Ascending aorta (tissue), 2 donors: ENCODE measurements at places on chromosomes 11 and 22. TPM values are rescaled to one million over a fixed set of nuclear protein-coding genes. Genes with fewer than 3 reads are reported as not detected.

- DNase-seq, result no peak
These were observed 44.5 kb downstream of the SMCO4 start for GRCh38 chr11:93498641-93499040.

DNA sequence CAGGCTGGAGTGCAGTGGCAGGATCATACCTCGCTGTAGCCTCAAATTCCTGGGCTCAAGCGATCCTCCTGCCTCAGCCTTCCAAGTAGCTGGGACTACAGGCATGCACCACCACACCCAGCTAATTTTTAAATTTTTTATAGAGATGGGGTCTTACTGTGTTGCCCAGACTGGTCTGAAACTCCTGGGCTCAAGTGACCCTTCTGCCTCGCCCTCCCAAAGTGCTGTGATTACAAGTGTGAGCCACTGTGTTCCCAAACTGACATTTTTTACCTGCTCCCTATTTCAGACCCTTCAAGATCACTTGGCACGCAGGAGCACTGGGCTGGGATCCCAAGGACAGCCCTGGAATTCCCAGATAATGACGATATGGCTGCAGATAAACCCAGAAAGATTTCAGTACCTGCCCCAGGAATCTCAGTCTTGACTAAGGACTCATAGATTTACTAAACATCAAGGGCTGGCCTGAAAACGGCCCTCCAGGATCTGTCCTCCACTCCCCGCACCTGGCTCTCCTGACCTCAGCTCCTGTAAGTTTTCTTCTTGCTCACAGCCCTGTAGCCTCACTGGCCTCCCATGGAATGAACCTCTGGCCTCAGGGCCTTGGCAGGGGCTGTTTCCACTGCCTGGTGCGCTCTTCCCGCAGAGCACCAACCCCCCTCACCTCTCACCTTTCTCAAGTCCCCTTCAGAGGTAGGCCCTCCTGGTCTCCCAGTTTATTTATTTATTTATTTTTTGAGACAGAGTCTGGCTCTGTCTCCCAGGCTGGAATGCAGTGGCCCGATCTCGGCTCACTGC, 3.6 kb upstream of the CSNK1E start:
- no peak for DNase-seq

Gene RGL4
- not detected for total RNA-seq

DNA sequence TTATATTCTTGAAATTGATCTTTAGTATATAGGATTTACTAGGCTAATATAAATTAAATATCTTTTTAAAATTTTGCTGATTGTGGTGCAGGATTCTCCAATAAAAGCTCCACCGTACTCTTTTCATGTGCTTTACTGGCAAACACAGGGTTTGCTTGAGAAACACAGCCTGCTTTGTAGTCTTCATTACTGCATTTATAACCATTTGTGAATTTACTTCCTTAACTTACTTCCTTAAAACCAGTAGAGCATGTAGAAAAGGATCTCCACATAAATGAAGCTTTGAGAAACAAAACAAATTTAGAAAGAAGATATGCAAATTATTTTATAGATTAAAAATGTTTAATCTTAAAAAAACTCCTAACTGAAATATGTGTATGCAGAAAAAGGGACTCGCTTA, 28.8 kb downstream of the SWAP70 start:
- no peak for DNase-seq

DNA sequence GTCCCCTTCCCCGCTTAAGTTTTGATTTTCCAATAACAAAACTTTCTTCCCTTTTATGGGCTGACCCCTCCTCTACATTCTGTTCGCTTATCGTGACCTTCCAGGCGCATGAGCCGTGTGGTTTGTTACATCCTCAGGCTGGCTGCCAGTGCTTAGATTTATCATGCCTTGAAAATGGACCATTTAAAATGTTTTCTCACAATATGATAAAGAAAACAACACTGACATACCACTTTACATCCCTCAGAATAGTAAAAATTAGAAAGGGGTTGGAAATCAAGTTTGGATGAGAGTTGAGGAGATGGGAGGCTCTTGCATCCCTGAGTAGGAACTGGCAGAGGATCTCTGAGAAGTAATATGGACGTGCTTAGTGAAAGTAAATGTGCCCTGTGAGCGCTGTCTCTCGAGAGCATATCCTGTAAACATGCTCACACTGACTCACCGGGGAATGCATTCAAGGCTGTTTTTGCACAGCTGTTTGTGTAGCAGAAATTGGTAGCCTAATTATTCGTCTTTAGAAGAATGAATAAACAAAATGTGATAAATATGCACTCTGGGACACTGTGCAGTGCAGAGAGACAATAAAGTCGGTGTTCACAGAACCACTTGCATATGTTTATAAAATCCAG, 17.1 kb upstream of the TOLLIP start:
- DNase-seq, result no peak

DNA sequence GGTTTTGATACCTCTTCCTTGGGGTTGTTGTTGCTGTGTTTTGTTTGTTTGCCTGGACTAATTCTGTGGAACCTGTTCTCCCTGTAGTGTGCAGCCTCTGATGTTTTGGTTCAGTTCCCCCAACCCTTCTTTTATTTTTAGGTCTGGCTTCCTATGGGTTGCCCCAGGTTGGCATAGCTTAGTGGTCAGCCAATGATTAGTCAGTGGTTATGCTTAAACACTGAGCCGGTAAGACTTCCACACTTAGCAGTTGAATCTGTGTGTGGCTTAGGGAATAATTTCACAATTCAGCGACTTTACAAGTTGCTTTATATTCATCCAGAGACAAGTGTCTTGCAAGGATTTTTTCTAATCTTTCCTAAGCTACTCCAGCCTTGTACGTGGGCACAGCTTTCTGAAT, 78.6 kb upstream of the CLPB start:
- DNase-seq, result no peak

Gene NFAM1
- total RNA-seq, result 1.5 TPM

DNA sequence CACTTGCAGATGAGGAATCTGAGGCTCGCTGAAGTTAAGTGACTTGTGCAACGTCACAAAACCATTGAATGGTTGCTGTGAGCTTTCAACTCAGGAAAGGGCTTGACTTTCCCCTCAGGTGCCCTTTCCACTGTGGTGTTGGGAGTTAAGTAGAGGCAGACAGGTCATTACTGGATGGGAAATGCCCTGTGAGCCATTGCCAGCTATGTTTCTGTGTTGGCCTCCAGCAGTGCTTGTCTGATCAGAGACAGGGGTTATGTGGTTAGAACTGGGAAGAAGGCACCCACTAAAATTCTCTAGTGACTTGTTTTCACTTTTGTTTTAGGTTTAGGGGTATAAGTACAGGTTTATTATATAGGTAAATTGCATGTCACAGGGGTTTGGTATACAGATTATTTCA, 96.6 kb downstream of the FDX1 start:
- no peak for DNase-seq

Gene OR10A2
- not detected for total RNA-seq

DNA sequence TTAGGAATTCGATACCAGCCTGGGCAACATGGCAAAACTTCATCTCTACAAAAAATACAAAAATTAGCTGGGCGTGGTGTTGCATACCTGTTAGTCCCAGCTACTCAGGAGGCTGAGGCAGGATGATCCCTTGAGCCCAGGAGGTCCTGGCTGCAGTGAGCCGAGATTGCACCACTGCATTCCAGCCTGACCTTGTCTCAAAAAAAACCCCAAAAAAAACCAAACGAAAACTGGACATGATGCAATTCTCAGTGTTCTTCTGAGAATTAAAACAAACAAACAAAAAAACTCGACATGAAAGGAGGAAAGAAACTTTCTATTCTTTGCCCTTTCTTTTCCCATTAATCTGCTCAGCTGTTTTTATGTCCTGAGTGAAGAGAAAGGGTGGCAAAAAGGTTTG, 7.4 kb downstream of the MED17 start:
- no peak for DNase-seq

- no peak for DNase-seq
These were observed 1.1 kb upstream of the VPS37C start for GRCh38 chr11:61162092-61162941.

DNA sequence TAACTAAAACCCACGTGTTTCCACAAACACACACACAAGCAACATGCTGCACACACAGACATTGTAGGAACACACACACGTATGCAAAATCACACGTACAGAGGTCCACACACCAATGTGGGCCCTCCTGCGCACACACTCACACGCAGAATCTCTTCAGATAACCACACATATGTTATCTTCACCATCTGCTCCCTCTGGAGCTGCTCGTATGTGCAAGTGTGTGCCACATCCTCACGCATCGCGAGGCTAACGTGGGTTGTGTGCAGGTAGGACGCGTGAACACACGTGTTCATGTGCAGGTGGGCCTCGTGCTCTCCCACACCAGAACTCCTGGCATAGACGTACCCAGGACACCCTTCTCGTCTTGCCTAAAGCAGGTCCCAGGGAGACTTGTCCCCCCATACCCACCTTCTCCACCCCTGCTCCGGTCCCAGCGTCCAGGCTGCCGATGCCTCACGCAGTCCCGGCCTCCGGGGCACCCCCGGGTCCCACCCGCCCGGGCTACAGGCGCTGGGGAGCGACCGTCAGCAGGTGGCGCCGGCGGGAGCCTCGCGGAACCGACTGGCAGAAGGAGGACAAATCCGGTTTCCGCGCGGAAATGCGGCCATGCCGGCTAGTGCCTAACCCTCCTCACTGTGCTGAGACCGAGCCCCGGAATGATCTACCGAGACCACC, 10.3 kb upstream of the IGSF9B start:
- no peak for DNase-seq

GRCh38 chr11:43116071-43116470, 195.7 kb upstream of the API5 start:
- DNase-seq, result no peak

Gene CCDC81
- total RNA-seq, result 36.5 TPM

- no peak for DNase-seq
These were observed 42.1 kb downstream of the RIC3 start for GRCh38 chr11:8126649-8127289.

DNA sequence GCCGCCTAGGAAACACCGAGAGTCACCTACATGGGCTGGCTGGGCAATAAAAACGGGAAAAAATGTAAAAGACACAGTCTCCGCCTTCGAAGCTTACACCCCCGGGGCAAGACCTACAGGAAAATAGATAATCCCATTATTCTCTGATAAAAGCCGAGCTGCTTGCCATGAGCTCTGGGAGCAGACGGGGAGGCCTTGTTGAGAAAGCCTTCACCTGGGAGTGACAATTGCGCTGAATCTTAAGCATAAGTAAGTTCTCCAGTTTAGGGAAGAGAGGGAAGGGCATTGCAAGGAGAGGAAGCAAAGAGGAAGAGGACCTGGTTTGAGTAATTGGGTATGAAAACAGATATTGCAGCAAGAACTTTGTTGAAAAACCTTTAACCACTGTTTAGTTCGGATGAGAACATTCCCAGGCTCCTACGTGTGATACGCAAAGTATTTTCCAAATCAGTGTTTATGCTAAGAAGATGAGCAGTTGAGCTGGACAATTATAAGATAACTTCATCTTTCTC, 813 bp upstream of the BTBD10 start:
- DNase-seq, result no peak

- no peak for DNase-seq
These were observed 59.8 kb downstream of the NAV2 start for GRCh38 chr11:19772480-19772879.

GRCh38 chr22:23268877-23269276, 88.6 kb downstream of the BCR start:
- DNase-seq, result no peak

- no peak for DNase-seq
These were observed 5.3 kb upstream of the KLHDC7B start for GRCh38 chr22:50540381-50540780.

- DNase-seq, result no peak
These were observed 525.6 kb downstream of the BRD1 start for GRCh38 chr22:49302150-49302460.

DNA sequence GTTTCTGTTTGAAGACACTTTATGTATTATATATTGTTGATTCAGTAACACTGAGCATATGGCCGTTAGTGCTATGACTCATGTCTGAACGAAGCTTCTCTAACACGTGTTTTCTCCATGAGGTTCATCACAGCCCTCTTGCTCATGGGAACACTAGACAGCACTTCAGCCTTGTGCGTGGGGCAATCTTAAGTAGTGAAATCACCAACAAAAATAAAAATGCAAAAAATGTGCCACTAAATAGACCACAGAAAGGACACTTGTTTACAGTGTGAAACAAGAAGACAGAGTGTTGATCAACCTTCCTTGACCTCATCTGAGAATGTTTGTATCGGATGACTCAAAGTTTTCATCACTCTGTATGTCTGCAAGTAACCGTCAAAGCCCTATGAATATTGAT, 94.5 kb downstream of the FDX1 start:
- DNase-seq, result no peak

GRCh38 chr11:93220078-93220477, 22.3 kb upstream of the SLC36A4 start:
- no peak for DNase-seq

DNA sequence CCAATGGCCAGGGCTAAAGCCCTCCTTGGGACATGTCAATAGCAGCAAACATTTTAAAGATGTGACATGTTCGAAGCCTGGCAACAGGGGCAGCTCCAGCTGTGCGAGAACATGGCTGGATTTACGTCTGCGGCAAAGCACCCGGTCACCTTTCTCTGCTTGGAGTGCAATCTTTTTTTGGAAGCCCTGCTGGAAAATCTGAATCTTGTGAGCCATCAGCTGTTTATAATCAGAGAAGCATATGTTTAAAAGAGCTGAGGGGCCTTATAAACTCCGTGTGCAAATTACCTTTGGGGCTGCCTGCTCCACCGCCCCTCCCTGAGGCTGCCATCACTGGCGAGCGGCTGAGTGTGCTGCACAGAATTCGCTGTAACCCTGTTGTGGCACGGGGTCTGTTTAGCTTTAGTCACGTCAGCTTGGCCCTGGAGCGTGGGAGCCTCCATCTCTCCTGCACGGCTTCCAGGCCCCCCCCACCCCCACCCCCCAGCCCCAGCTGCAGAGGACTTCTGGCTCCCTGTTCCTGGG, 9.0 kb upstream of the KCNQ1OT1 start:
- DNase-seq, result no peak

DNA sequence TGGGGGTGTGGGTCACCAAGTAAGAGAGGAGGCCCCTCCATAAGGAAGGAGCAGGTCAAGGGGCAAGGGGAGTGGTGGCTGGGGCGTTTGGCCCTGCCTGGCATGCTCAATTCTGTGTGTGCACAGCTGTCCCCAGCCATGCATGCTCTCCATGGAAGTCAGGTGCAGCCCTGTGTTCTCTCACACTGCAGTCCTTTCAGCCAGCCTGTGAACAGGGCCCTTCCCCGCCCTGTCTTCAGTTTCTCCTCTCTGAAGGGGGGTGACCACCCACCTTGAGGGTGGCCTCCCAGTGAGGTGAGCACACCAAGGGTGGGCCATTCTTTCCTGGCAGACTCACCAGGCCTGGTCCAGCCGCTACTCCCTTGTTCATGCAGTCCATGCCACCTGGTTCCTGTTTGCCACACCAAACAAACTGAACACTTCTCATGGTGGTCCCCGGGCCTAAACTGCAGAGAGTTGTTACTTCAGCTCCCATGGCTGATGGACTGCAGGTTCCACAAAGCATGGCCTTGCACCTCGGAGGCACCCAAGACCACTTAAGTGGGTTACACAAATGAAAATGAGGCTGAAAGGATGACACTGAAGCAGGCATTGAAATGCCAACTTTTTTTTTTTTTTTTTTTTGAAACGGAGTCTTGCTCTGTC, 1.7 kb upstream of the CHCHD10 start:
- DNase-seq, result no peak

GRCh38 chr22:23356094-23356493, 175.8 kb downstream of the BCR start:
- no peak for DNase-seq

- no peak for DNase-seq
These were observed 36.6 kb downstream of the PARVG start for GRCh38 chr22:44217346-44217745.

GRCh38 chr22:44188316-44188715, 7.6 kb downstream of the PARVG start:
- DNase-seq, result no peak

GRCh38 chr11:126702987-126703386, 297.6 kb downstream of the KIRREL3 start:
- no peak for DNase-seq
